Bronchial epithelial cell (primary cell): ENCODE measurements at places on chromosomes 4 and X. TPM values are rescaled to one million over a fixed set of nuclear protein-coding genes. Genes with fewer than 3 reads are reported as not detected.

GRCh38 chr4:140238351-140239056 lies 84.5 kb upstream of the MAML3 start:
- DNase-seq = peak; percentile 39

- no peak for DNase-seq
Measured at GRCh38 chr4:155402941-155403340, 26.2 kb upstream of the MAP9 start.

DNA sequence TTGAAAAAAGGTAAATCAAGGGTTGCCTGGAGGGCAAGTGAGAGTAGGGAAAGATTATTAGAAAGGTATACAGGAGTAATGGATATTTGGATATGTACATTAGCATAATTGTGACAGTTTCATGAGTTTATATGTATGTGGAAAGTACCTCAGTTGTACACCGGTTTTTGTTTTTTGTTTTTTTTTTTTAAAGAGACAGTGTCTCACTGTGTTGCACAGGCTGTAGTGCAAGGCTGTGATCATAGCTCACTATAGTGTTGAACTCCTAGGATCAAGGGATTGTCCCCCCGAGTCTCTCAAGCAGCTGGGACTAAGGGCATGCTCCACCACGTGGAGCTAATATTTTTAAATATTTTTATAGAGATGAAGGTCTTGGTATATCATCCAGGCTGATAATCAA lies 15.3 kb upstream of the HPGD start:
- no peak for DNase-seq

DNA sequence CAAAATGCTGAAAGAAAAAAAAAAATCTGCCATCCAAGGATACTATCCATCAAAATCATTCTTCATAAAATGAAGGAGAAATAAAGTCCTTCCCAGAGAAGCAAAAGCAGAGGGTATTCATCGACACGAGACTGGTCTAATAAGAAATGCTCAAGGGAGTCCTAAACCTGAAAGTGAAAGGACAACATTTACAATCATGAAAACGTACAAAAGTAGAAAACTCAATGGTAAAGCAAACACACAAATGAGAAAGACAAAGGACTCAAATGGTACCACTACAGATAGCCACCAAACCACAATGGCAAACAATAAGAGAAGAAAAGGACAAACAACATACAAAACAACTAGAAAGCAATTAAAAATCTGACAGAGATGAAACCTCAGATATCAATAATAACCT lies 41.0 kb downstream of the CD99L2 start:
- no peak for DNase-seq

DNA sequence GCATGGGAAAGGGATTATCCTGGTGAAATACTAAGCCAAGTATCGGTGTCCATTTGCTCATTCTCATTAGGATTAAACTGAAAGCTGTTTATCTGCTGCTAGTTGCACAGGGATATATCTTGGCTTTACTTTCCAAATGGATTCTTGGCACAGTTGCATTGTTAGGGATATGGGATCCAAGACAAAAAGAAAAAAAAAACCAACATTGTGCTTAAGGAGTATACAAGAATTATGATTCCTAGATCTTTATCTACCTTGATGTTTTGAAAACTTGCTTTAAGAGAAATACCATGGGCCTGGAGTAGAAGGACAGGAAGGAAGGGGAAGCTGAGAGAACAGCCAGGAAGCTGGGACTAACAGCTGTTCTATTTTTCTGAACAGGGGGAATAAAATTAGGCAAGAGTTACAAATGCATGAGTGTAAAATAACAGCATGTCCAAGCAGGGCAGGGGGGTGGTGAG lies 107.6 kb downstream of the ATXN3L start:
- no peak for DNase-seq

DNA sequence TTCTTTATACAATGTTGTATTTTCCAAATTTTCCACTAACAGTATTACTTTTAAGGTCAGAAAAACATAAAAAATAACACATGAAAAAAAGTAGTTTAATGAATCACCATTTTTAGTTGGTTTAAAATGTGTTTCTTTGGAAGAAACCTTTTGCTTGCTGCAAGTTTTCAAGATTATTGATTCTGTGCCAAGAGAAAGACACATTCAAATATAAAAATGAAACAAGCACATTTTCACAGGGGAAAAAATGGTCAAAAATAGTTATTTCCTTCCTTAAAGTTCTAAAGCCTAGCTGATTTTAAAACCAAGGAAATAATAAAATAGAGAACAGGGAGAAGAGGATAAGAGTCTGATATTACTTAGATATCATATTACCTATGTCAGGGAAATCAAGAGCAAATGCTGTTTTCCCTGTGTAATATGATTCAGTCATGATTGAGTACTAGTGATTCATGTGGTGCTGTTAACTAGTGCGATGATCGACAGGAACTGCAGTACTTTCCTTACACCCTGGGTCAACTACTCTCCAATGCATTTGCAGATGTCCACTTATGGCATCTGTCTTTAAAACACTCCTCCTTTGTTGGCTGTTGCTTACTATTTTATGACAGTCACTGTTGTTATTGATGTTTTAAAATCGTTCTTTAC lies 103.8 kb downstream of the CAMK2D start:
- peak; percentile 90 for DNase-seq

DNA sequence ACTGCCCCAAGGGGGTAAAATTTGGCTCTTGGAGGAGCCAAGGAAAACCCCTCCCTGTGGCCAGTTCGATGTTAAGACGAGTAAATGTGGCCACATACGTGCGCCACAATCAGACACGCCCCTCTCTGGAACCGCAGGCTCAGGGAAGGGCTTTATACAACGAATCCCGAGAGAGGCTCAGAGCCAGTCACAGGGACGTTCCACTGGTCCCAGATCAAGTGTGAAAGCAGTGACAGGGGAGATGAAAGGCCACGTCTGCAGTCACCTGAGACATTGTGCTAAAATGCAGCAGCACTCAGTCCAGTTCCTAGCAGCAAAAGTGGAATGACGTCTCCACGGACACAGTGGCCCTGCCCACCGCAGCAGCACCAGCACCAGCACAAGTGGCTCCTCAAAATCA lies 68.0 kb downstream of the ACOX3 start:
- DNase-seq = no peak

DNA sequence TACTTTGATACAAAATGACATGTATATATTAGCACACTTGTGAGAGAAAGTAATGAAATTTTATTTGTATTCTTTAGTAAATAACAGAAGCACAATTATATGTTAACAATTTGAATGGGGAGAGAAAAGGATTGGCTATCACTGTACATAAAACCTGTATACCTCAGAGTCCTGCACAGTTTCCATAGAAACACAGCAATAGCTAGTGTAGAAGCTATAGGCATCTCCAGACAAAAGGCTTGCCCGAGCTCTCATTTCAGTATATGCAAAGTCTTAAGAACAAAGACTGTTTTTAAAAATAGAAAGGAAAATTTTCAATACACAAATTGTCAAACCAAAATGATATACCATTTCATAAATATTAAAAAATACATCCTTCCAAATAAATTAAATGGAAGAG lies 38.5 kb downstream of the GPM6A start:
- DNase-seq = no peak

TRMT2B gene
- 8.4 and 13.6 TPM in 2 replicates for total RNA-seq

GRCh38 chr4:108346818-108347210 lies 178.1 kb upstream of the LEF1 start:
- peak; percentile 34 for DNase-seq

- no peak for DNase-seq
Measured at GRCh38 chrX:107654566-107654871, 26.2 kb downstream of the PRPS1 start.

EXOC1L gene
- total RNA-seq = not detected in 2 replicates

NR3C2 gene
- 0.77 and 0.79 TPM in 2 replicates for total RNA-seq

DNA sequence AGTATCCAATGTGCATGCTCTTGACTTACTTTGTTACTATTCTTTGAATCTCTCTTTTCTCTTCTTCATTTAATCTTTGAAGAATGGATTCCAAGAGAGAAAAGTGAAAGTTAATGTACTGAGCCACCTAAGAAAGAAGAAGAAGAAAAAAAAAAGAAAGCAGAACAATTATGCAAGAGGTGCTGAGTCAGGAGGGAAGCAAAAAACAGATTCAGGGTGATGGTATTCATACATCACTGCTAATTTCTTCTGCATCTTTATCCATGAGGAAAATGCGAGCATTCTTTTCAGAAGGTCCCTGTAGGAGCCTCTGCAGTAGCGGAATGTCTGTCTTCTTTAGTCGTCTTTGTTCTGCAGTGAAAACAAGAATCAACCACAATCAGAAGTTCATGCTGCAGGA lies 43.9 kb downstream of the RASSF6 start:
- DNase-seq = peak; percentile 53

- DNase-seq = no peak
Measured at GRCh38 chrX:20284992-20285391, 18.3 kb upstream of the RPS6KA3 start.

DNA sequence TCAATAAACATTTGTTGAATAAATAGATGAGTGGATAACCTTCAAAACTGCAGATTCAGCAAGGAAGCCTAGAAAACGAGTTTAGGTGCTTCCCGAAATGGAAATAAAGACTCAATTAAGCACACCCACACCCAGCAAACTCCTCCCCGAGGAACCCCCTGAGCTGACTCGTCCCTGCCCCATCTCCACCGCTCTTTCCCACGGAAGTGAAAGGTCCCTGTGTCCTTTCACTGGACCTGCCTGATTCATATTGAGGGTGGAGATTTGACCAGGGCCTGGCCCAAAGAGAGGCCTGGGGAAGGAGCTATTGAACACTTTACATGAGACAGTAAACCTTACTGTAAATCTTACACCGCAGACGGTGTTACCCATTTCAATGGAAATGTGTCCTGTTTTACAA lies 129.1 kb downstream of the CPZ start:
- no peak for DNase-seq

- DNase-seq = no peak
Measured at GRCh38 chr4:149799546-149799945, 16.1 kb downstream of the IQCM start.

- no peak for DNase-seq
Measured at GRCh38 chrX:49266523-49267445, 2.3 kb upstream of the FOXP3 start.

SEC24B gene
- total RNA-seq = 9.2 and 10.0 TPM in 2 replicates

GRCh38 chr4:26459054-26459755 lies 31.1 kb downstream of the CCKAR start:
- DNase-seq = peak; percentile 65

DNA sequence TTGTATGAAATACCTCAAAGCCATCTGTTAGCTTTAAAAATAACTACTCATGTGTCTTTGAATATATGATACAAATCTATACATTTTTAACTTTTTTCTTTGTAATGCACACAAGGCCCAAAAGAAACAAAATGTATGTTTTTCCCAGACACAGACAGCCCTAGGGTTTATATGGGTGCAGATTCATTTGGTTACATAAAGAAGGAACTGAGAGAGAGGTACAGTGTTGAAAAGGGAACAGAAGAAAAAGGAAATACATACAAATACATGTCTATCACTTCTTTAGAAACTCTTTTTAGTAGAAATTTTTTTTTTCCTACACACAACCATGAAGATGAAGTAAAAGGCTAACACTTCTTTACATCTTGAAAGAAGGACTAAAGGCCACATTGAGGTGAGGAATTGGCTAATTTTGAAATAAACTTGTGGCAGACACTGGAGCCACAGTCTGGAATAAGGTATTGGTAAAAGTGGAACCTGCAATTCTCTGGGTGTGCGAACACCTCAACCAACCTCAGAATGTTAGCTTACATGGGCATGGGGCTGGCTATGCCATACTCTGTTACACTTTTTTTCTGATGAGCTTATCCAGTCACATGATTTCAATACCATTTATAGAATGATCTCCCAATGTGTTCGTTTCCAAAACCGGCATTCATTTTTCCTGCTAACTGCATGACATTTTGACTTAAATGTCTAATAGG lies 67.9 kb downstream of the FAM47C start:
- DNase-seq = no peak

- DNase-seq = no peak
Measured at GRCh38 chrX:83829874-83830273, 31.1 kb upstream of the CYLC1 start.

- no peak for DNase-seq
Measured at GRCh38 chrX:10725071-10725470, 104.7 kb upstream of the MID1 start.

GRCh38 chr4:165779950-165780670 lies 92.9 kb upstream of the TLL1 start:
- DNase-seq = no peak

TMPRSS11F gene
- 1.6 and 2.3 TPM in 2 replicates for total RNA-seq

CT45A10 gene
- not detected in 2 replicates for total RNA-seq

DNA sequence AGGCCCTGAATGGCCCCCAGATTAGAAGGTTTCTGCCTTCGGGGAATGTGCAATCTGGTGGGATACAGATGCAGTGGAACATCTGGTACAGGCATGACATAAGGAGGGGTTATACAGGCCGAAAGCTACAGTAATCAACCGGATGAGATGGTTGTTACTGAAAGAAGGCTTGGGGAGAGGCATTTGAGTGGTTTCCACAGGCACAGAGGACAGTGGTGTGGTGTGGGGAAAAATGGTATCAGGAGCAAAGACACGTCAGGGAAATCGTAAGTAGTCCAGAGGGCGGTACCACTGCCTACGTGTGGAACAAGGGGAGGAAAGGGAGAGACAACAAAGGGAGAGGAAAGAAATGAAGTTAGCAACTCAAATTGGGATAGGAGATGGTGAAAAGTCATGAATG lies 3.0 kb downstream of the PDLIM3 start:
- no peak for DNase-seq

CITED1 gene
- total RNA-seq = 0.26 TPM in 1 of 2 replicates, not detected in the other

- peak; percentile 12 for DNase-seq
Measured at GRCh38 chr4:118911238-118911703, 22.6 kb downstream of the SYNPO2 start.

DNA sequence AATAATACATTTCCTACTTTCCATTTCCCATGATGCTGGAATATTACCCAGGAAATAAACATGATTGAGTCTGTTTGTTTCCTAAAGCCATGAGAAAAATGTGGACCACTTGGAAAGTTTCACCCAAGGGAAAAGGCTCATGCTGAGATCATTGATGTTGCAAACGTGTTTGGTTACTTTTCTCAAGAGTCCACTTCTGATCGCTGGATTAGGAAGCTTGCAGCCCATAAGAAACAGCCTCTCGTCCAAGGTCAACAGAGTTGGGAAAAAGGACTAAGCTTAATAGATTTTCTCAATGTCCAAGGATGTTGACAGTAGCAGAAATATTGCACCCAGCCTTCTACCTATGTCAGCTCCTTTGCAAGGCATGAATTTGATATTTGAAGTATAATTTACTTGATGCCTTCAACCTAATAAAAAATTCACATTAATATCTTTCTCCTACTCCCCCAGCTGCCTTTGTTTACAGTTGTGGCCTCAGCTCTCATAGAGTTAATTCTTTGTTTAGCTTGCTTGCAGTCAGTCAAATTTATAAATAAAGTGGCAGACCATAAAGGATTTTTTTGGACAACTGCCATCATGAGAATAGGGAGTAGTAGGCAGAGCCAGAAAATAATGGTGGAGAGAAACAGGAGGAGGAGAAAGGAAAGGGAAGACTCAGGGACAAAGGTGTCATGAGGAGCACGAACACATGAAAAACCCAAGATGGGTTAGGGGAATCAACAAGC lies 65.6 kb upstream of the BLTP1 start:
- DNase-seq = no peak

DNA sequence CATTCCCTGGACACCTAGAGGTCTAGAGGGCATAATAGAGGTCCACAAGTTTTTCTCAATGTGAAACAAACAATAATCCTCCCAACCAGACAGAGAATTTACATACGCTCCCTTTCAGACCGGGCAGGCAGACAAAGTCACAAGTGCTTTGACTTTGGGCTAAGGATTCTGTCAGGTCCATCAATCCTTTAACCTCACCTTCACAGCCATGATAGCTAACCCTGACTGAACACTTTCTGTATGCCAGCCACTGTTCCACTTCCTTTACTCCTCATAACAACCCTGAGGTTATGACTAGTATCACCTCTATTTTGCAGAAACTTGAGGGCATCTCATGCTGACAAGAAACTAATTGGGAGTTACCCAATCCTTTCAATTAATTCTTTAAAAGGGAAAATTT lies 118.8 kb upstream of the AFF2 start:
- DNase-seq = no peak

CTAG2 gene
- not detected in 2 replicates for total RNA-seq

TGIF2LX gene
- total RNA-seq = not detected in 2 replicates
